CD4-positive, alpha-beta T cell treated with Interleukin-4 for 4 hours (primary cell): ENCODE measurements at places on chromosomes 5 and 9.
A peak's percentile ranks its signal among the peaks of the same experiment; 100 is the strongest.

GRCh38 chr9:132670457-132671391, at the start of gene GTF3C4:
GTF3C4 (plus strand) TSS chr9:132670464; CDS start chr9:132670599, 135 bp downstream.
- peak; percentile 87 for DNase-seq

DNA sequence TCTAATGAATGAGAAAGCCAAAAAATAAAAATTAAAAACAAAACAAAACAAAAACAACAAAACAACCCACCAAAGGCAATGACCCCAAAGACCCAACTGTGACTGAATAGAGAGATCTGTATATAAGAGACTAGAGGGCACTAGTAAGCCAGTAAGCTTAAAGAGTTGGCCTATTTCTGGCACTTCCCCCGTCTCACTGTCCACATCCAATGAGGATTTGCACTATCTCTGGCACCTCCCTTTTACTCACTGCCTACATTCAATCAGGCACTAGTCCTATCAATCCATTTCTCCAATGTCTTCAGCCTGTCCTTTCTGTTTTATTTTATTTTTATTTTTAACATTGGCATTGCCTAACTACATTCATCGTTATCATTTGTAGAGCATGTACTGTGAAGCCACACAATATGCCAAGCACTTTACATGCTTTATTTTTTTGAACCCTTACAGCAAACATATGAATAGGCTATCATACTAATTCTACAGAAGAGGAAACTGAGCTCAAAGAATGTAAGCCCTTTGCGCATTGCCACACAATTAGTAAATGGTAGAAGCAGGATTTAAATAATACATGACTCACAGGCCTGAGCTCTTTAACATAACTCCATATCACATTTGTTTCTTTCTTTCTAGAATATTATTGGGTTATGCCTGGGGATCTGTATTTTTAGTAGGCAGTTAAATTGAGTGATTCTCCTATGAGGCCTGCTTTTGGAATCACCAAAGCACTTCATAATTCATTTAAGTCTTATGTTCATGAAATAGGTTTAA, 70.0 kb downstream of the C6 start:
- DNase-seq, result no peak

DNA sequence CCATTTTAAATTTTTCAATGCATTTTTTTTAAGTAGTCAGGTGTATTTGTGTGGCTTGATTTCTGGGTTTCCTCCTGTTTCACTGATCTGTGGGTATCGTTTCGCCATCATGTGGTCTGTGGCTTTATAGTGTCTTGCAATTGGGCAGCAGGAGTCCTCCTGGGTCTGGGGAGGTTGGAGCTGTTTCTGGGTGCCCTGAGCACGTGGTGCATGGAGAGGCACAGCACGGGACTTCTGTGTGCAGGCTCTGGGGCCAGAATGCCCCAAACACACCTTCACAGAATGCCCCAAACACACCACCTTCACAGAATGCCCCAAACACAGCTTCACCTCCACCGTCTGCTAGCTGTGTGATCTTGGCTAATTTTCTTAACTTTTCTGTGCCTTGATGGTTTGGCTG, 82.6 kb upstream of the COL5A1 start:
- DNase-seq, result no peak

DNA sequence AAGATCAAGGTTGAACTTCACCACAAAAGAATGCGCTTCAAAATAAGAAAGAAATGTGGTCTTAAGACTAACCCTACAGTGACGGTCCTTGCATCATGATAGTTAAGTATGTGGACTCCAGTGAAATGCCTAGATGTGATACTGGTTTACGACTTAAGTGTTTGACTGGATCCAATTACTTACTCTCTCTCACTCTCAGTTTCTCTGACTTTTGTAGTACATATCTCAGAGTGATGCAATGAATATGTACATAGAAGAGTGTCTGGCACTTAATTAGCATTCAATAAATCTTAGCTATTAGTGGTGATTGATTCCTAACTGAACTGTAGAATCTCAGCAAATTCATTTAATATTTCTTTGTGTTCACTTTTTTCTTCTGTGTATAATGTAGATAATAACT, 411.7 kb upstream of the ITGA1 start:
- no peak for DNase-seq

- no peak for DNase-seq
Measured at GRCh38 chr5:173944511-173944910, 44.5 kb upstream of the C5orf47 start.

GRCh38 chr9:134890155-134890495, 9.5 kb downstream of the FCN2 start:
- no peak for DNase-seq

DNA sequence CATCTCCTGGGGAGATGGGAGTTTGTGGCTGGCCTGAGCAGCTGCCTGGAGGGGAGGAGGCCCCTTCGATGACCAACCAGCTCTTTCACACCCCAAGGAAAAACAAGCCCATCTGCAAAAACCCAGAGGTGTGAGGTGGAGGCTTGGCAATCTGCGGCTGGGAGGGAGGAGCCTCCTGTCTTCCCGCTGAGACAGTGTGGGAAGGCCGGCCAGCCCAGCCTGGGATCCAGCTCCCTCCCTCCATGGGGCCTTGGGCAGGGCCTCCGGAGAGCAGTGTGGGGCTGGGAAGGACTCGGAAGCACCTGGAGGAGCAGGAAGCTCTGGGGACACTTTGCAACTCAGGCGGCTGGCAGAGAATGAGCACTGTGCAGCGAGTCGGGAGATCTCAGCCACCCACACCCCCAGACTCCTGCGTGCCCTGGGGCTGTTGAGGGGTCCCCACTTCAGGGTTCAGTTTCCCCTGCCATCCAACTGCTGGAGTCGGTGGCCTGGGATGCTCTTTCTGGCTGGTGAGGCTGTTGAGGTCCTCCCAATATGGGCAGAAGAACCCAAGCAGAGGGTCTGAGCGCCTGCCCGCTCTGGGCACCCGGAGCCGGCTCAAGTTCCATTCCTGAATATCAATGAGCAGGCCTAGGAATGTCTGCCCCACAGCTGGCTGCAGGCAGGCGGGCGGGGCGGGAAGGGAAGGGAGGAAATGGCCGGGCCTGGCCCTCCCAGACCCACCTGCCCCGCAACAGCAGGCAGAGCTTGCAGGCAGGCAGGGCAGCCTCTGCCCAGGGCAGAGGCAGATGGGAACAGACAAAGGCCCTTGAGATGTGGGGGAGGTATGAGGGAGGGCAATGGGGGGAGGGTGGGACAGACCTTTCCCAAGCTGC, 101.1 kb downstream of the FGF18 start:
- no peak for DNase-seq

DNA sequence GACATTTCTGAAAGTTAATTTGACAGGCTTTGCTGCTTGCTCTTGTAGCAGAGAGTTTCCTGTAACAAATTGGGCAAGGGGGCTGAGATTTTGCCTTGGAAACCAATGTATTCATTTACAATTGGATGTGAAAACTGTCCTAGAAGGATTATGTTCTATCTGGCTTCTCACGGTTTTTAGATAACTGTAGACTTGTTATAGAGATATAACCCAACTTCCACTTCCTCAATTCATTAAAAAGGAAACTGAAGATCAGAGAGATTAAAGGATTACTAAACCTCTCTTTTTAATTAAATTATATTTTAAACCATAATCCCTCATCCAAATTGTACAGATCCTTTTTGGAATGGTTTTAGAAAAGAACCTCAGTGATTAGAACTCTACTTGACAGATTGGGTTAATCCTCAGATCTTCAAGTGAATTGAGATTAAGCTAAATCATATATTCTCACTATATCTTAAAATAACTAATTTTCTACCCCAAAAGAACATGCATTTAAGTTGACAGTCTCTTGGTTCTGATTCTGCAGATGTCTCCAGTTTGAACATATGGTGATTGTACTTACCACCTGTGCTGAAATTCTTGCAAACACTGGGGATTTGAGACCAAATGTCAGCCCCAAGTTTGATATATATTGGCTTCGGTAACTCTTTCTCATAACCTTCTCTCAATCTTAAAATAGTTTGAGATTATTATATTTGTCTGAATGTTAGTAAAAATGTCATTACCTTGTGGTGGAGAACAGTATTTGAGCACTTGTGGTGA, 130.1 kb upstream of the C9orf72 start:
- no peak for DNase-seq

DNA sequence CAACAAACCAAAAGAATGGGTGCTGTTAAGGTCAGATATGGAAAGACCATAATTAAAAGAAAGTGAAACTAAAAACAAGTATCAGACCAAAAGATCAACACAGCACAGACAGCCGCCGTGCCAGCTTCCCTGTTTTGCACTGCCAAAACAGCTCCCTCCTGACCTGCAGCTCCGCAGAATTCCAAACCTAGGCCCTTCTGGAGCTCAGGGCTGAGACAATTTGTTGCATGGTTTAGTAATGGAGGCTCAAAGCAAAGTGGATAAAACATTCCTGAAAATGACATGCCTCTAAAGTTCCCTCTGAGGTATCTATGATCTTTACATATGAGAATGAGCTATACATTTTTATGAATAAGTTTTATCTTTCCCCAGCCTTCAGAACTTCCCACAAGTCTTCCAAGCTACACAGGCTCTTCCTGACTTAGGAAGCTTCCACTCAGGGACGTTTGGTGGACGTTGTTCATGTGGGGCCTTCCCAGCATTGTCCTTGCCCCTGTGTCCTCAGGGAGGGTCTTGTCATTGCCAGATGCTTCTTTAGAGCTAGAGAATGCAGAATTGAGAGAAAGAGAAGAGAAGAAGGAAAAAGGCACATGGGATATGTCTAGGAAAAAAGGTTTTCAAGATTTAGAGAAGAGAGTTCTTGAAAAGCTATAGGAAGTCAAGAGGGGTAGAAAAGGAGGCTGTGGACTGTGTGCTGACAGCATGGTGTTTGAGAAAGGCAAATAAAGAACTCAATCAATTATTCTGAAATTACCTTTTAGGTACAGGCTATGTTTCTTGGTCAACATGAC, 28.4 kb upstream of the SSBP2 start:
- peak; percentile 40 for DNase-seq

DNA sequence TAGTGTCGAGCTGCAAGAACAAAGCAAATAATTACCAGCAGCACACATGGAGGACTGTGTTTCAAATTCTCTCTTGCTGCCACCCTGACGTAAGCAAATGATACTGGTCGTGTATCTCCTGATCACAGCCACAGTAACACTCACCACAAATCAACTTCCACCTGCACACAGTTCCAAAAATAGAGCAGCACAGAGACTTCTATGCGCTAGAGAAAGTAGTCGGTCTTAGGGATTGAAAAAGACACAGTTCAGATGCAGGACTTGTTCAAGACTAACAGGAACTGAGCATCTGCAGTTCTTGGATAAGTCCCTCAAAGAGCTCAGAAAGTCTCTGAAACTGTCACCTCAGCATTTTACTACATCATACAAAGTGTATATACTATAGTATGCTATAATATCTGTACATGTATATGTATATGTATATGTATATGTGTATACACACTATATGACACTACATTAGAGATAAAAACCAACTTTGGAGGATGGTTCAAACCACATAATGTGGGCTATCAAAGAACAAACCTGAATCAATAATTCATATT, 279.0 kb downstream of the GLIS3 start:
- no peak for DNase-seq

GRCh38 chr5:151569132-151570046, 21.7 kb downstream of the FAT2 start:
- no peak for DNase-seq

DNA sequence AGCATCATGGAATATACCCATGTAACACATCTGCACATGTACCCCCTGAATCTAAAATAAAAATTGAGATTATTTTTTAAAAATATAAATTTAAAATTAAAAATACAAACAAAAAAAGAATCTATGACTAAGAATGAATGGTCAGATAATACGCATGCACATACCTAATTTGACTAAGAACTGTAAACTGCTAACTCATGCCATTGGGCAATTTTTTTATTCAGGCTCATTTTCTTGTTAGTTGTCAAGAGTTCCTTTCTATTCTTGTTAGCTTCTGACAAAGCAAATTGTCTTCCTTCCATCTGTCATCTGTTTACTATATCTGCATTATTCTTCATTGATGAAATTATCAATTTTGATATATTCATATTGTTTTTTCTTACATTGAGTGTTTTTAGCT, 69.5 kb upstream of the HAND1 start:
- DNase-seq, result no peak

DNA sequence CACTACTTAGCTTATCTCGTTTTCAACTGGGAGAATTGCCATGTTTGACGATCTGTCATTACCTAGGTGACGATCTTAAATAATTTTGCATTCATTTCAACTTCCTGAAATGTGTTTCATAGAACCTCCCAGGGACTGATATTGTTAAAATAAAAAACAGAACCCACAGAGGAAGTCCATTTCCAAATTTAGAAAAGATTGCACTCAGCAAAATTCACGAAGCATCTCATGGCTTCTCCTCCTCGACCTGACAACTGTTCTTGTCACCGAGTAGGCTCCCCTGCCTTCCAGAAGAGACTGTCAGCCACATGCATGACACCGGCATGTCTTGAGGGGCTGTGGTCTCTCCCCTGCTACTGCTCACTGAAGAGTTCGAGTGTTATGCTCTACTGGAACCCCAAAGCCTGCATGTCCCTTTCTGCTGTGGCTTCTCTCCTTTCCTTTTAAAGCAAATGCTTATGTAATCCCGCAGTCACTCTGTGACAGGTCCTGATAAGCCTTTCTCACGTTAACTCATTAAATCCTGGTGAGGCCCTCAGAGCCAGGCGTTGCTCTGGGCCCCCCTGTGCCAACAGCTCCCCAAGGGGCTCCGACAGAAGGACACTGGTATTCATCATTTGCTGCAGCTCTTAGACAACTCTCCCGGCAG, 26.8 kb upstream of the ANKRD33B start:
- DNase-seq, result no peak

- DNase-seq, result no peak
Measured at GRCh38 chr5:122849771-122850170, 4.4 kb downstream of the SNX24 start.

DNA sequence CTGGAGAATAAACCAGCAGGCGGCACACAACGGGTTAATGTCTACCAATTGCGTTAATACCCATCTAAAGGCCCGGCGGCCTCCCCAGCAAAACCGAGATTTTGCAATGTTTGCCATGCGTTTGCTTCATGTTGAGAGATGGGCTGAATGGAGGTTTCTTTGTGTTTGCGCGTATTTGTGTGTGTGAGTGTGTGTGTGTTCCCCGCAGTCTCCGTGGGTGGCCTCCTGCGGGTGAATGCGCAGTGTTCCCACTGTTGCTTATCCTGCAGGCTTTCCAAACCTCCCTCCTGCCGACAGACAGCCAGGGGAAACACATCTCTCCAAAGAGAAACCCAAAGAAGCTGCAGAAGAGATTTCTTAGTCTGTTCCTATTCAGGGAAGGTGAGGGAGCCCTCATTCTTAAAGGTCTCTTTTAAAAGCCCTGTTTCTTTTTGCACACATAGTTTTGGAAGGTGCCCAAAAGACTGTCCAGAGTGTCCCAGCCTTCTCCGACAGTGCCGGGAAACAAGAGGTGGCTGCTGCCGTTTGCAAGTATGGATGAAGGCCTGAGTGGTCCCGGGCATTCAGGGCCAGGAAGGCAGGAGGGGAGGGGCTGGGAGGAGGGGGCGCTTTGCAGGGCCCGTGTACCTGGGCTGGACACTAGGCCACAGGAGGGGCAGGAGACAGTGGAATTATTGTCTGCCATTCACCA, 103.8 kb upstream of the ERCC6L2 start:
- DNase-seq, result no peak
